ENCODE measurements at places on chromosomes 12 and 14. TPM values are rescaled to one million over a fixed set of nuclear protein-coding genes. Genes with fewer than 3 reads are reported as not detected.
A peak's percentile ranks its signal among the peaks of the same experiment; 100 is the strongest.

DNA sequence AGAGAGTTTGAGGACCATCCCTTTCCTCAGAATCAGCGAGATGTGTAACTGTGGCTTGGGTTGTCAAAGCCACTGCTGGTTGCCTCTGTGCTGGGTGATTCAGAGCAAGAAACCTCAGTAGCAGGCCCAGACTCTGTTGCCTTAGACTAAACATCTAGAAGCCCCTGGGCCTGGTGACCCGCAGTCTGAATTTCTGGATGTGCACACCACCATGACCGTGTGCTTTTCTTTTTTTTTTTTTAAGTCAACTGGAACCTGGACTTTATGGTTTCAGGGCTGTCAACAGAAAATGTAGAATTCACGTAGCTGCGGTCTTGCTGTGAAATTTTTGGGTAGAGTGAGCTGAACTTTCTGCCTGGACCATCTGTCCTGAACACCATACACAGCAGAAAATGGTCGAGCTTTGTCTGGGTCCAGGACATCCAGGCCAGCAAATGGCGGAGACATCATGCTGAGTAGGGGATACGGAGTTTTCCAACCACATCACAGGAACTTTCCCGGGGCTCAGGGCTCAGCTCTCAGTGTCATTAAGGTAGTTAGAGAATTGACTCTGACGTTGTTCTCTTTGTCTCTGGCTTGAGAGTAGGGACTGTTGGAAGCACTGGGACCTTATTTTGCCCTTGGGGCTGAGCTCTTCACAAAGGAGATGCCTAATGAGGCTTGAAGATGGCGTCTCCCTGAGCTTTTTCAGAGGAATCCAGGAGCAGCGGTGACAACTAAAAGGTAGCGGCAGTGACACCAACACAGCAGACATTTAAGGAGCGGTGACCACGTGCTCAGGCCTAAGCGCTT, 23.0 kb upstream of the BATF start:
- no peak for DNase-seq

DNA sequence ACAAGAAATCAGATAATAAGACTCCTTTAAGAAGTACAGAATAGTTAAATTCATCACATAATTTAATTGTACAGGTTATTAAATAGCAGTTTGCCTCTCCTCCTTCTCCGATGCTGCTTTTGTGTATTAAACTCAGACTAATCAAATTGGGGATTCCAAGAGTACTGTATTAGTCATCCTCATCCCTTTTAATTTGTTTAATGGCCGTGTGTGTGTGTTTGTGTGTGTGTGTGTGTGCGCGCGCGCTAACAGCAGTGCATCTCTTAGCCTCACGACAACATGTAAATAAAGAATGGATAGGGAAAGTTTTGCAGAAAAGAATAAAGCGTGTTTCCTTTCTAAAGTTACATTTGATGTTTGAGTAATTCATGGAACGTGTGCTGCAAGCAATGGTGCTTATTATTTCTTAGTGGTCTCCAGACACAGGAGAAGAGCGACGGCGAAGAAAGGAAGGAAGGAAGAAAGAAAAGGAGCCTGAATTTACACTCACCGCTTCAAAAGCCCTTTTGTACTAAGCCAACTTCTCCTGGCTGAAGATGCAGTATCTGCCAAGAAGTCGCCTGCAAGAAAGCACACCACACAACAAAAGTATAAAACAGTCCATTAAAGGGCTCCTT, 220.3 kb downstream of the ASCL1 start:
- DNase-seq: no peak

DNA sequence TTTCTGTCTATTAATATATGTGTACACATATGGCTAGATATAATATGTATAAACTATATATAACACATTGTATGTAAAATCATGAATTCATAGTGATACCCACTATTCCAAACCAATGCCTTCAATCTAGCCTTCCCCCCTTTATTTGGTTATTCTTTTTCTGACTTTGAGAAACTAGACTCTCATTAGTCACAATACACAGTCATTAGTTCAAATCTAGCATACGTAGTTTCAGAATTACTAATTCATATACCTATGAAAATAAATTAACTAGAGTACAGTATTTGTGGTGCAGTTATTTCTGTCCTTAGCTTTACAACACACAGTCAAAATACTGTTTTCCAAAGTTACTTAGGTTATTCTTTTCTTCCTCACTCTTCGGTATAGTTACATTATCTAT, 268.2 kb downstream of the DPF3 start:
- no peak for DNase-seq

DNA sequence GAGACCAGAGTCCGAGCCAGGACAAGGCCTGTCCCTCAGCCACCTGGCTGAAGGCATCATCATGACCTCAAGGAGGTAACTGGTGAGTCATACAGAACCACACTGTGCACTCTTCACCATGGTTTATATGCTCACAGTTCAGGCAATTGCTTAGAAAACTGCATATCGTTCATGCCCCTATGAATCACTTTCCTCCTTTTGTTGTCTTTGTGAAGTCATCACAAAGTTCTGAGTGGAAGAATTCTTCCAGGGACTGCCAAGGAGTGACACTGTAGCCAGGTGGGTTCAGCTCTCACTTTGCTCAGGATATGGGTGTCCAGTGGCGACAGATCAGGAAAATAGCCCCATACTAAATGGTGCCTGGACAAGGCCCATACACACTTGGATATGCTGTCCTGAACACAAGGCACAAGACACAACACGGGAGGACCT, 92.5 kb downstream of the DPF3 start:
- DNase-seq: no peak

DNA sequence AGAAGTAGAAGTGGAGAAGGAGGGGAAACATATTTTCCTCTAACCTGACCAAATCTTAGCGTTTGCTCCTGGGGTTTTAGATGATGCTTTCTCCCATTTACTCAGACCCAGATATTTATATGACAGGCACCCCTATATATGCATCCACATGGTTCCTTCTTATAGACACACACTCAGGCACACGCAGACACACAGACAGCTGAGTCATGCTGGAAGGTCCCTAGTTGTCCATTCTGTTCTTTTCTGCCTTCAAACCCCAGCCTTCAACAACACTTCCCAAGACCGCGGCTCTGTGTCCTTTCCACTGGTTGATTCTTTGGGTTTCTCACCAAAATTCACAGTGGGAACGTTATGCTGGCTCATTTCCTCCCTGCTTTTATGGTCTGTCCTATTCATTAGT, 52.1 kb downstream of the HSPB8 start:
- no peak for DNase-seq

DNA sequence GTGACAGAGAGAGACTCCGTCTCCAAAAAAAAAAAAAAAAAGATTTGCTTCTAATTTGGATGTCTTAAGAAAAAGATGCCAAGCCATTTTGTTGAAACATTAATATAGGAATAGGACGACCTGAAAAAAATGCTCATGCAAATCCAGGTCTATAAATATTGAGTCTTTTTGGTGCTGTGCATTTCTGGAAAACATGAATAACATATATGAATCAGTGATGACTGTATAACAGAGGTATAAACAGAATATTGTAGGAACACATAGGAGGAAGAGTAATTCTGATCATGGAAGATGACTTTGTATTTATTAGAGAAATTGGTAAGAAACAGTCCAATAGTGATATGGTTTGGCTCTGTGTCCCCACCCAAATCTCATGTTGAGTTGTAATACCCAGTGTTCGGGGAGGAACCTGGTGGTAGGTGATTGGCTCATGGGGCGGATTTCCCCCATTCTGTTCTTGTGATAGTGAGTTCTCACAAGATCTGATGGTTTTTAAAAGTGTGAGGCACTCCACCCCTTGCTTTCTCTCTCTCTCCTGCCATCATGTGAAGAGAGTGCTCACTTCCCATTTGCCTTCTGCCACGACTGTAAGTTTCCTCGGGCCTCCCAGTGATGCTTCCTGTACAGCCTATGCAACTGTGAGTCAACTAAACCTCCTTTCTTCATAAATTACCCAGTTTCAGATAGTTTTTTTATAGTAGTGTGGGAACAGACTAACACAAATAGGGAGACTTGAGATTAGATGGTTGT, 3.0 kb upstream of the SRSF5 start:
- DNase-seq: no peak

DNA sequence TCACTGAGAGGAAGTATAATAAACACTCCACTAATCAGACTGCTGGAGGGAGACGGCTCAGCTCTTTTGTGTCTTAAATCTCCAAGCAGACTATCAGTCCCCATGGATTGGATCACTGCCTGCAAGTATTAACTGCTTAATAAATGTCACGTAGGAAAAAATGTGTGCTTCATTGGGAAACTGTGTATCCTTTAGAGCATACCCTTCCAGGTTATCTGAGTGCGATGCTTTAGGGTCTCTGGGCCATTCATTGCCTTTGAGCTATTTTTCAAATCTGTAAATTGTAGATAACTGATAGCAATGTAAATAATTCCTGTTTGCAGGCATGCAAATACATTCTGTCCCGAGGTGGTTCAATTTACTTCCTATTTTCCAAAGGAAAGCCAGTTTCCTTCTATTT, 45.0 kb upstream of the VASH1 start:
- DNase-seq: no peak

- no peak for DNase-seq
Measured at GRCh38 chr12:127287256-127287655, 979.7 kb upstream of the TMEM132C start.

- no peak for DNase-seq
Measured at GRCh38 chr14:32728976-32729375, 209.7 kb upstream of the NPAS3 start.

GRCh38 chr14:106513302-106513701, 986.9 kb downstream of the TMEM121 start:
- DNase-seq: no peak

GRCh38 chr12:75337905-75338304, 3.4 kb downstream of the GLIPR1L1 start:
- no peak for DNase-seq

DNA sequence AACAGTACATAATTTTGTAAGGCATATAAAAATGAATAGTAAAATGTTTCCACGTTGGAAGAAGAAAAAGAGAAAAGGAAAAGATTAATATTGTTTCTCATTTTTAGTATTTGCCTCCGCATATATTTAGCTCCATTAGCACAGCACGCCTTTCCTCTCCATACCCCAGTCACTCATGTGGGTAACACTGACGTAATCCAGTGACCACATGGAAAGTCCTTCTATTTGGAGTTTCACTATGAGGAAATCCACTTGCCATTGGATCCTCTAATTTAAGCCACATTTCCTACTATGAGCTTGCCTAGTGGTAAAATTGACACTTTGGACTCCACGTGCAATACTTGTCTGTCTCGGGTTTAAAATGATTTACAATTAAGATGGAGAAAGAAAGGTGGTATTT, 5.7 kb upstream of the SLCO1A2 start:
- DNase-seq: no peak

- DNase-seq: no peak
Measured at GRCh38 chr12:96194576-96194889, 358 bp downstream of the ELK3 start.

- DNase-seq: no peak
Measured at GRCh38 chr14:100140452-100141078, 18.9 kb downstream of the DEGS2 start.

DNA sequence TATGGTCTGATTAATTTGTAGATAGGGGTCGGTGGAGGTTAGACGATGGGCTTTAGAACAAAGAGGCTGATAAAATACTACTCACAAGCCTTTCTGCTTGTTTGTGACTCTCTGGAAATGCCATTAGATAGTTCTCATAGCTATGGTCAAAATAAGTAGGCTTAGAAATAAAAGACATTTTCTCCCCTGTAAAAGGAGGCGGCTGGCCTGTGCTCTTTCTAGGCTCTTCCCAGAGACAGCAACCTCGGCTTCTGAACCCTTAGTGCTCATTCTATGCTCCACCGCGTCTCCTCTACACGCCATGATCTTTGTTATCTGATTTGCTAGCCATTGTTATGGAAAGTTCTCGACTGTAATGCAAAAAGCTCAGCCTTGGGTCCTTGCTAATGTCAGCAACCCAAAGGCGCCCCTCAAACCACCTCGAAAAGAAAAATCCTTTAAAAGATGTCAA, 64.5 kb downstream of the CRADD start:
- DNase-seq: peak; percentile 51

The P2RX2 gene
- polyA plus RNA-seq: 0.03 TPM

The LHX5 gene
- polyA plus RNA-seq: not detected

The LALBA gene
- not detected for polyA plus RNA-seq

The LMNTD1 gene
- 0.32 TPM for polyA plus RNA-seq

The RNASE4 gene
- polyA plus RNA-seq: 12.4 TPM

The SERPINA9 gene
- polyA plus RNA-seq: not detected

The ACOT6 gene
- polyA plus RNA-seq: not detected

All from SK-N-SH (cell line).